Fibroblast of lung (primary cell): ENCODE measurements at places on chromosomes 6 and 20.

DNA sequence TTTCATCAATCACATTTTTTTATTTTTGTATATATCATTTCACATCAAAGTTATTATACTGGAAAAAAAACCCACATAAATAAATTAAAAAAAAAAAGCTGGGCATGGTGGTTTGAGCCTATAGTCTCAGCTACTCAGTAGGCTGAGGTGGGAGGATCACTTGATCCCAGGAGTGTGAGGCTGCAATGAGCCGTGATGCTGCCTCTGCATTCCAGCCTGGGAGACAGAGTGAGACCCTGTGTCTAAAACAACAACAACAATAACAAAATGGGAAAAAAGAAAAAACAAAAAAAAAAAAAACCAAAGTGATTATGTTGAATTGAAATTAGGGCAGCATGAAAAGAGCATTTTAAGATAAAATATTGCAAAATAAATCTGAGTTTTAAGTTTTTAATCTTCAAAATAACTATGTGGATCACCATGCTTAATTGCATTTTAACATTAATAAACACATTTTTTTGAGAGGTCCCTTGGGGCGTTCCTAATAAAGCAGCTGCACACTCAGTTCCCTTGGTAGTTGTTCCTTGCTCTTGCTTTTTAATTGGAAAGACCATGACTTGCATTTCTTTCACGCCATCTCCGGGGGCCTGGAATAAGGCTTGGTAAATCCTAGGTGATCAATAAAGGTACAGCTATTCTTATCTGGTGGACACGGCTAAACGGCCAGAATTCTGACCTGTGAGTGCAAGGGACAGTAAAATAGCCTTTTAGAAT is 15.1 kb downstream of the NOX3 start:
- DNase-seq = no peak

DNA sequence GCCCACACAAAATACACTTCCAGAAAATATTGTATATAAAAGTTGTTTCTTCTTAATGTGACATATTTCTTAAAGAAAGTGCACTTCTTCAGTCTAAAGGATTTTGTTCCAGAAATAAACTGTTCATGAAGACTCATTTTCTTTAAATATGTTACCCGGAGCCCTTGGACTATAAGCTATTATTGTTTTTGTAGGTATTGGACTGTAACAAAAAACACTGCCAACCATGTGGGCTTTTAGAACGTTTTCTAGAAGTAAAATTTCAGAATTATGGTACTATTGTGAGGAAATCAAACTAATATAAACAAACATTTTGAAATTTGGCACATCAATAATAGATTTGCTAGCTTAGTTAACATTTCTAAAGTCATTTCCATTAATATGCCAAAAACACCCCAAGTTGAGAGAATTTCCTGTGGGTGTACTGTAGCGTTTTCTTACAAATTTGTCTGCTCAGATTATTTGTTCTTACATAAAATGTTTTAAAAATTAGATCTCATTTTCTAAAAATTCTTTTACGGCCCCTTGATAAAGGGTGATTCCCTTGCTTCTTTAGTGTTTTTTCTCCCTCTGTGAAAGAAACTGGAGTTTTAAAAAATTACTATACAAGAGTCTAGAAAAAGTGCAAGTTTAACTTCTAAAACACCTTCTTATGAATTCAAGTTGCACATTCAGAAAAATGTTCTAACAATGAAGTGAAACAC is 3.4 kb downstream of the NKX2-4 start:
- DNase-seq = no peak

DNA sequence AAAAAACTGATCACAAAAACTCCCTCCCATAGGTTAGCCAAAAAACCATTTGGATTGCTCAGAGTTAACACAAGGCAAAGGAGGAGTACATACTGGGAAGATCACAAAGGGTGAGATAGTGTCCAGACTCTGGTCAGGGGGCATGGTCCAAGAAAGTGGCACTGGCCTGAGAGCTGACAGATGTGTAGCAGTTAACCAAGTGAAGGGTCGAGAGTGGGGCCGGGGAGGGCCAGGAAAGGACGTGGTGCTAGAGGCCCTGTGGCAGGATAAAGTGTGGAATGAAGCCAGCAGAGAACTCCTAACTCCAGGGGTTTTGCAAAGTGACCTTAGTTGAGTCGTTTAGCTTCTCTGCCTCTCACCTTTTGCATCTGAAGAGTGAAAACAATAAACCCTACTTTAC is 290.5 kb downstream of the FOXA2 start:
- no peak for DNase-seq

- DNase-seq = no peak
These were observed 8.5 kb downstream of the RBM24 start for GRCh38 chr6:17289630-17290061.

DNA sequence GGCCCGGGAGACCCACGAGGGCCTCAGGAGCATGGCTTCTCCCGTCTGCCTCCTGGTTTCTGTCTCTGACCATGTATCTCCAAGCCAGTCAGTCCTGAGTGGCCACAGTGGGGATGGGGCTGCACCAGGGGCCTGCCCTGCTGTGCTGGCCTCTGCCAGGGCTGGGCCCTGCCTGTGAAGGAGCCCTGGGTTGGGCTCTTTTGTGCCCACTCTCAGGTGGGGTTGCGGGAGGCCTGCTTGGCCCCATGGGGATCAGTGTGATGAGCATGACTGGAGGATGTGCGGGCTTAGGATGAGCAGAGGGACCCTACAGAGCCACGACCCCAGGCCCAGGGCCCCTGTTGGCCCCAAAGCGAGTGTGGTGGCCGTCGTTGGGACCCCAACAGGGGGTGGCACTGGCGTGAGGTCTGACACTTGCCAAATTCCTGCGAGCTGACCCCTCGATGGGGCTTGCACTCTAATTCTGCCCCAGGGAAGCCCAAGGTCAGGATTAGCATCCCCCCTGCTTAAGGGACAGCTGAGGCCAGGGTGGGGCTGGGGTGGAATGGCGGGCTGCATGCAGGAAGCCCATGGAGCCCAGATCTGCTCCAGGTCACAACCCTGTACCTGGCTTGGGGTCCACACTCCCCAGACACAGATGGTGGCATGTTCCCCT is 90.0 kb upstream of the BHLHE23 start:
- DNase-seq = no peak

GRCh38 chr6:39208223-39208739 is 21.0 kb downstream of the KCNK5 start:
- DNase-seq = no peak

- no peak for DNase-seq
These were observed 108.4 kb downstream of the RIMS1 start for GRCh38 chr6:71994705-71995271.

GRCh38 chr20:39880890-39881289 is 808.1 kb downstream of the MAFB start:
- DNase-seq = no peak

- no peak for DNase-seq
These were observed 42.9 kb downstream of the GRM1 start for GRCh38 chr6:146071781-146072180.

DNA sequence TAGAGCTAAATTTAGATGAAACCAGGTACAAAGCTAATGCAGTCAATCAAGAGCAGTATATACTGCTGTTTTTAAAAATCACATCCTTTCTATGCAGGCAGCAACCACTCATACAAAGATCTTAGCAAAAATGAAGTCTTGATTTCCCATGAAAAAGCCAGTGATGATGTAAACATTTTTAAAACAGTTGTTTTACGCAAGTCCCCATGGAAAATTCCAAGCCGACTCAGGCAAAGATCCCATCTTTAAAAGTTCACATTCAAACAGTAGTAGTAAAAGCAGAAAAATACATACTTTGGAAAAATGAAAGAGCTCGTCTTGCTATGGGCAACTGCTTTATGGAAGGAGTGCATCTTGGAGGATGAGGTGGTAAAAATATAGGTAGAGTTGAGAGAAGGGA is 84.0 kb downstream of the RCAN2 start:
- peak; percentile 74 for DNase-seq

DNA sequence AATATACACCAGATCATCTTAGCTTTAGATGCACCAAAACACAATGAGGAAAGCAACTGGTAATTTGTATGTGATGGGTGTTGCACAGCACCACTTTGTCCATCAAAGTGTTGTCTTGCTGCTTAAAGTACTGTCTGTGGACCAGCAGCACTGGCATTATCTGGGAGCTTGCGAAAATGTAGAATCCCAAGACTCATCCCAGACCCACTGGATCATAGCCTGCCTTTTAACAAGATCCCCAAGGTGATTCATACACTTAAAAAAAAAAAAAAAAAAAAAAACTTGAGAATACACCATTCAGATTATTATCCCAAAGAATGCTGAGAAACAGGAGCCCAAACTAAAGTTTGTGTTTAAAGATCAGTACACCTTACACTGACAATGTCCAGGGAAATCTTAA is 123.4 kb downstream of the TASP1 start:
- no peak for DNase-seq

DNA sequence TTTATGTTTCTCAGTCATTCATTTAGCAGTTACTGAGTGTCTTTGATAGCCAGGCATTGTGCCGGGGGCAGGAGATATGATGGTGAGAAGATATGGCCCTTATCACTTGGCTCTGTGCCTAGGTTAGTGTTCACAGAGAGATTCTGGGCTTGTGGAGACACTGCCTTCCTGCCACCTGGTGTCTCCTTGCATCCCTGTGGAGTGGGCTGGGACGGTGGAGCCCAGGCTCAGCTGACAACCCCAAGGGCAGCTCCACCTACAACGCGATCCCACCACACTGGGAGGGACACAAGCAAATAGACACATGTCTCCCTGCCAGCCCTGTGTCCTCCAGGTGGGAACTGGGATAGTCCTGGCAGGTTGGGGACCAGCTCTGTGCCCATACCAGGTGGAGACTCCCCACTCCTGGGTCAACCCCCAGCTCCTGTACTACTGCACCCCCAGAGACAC is 30.3 kb upstream of the VEGFA start:
- DNase-seq = no peak

GRCh38 chr6:150368762-150369161 is at the start of gene IYD:
Gene IYD, plus strand, starts transcription at chr6:150369012. Its CDS starts 20 bp downstream, at chr6:150369032.
- no peak for DNase-seq

DNA sequence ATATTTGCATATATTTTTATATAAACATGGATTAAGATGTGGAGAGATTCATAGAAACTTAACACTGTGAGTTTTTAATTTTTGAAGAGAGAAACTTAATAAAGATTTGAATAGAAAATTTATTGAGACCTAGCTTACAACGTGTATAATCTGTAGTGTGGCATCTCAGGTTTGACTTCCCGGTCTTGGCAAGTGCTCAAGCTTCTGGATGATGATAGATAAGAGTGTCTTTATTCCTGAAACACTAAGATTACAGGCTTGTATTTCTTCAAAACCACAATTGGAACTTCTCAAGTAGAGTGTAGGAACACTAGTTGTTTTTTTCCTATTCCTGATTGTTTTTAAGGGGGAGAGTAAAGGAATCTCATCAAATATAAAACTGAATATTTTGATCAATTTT is 64.6 kb upstream of the NOTCH4 start:
- DNase-seq = no peak

DNA sequence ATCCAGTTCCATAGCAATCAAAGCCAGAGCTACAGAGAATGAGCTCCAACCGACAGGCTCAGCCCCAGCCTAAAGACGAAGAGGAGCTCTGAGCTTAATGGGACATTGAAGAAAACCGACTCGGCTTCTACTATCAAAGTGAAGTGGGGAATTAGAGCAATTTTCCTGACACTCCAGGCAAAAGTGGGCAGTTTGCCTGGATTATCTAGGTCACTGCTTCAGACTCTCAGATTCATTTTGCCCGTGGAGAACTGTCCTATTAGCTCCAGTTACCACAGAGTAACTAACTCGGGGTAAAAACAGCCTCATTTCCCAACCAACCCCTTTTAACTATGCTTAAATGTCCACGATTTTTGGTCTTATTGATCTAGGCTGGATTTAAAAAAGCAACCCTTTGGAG is 592.1 kb upstream of the NRSN1 start:
- no peak for DNase-seq

DNA sequence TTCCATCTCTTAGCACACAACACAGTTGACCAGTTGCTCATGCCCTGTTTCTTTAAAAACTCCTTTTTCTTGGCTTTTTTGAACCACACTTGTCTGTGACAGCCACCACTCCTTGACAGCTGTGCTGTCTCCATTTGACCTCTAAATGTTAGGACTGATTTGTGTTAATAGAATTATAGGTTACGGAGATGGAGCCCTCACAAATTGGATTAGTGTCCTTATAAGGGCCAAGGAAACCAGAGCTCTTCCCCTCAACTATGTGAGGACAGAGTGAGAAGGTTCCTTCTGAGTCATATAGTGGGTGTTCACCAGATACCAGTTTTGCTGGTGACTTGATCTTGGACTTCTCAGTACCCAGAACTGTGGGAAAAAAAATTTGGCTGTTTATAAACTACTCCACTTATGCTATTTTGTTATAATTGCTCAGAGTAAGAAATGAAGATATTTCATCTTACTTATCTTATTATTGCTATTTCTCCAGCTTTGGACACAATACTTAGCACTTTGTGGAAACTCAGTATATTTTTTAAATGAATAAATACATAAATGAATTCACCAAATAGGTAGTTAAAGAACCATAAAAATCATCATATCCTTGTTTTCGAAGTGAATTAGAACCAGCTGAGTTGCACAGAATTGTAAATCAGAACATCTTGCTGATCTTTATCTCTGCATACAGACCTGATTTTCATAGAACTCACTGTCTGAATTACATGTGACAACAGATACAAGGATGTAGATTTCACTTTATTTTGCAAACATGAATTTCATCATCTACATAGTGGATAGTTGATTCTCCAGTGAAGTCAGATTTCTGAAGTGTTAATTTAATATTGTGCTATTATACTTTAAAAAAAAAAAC is 598.5 kb upstream of the IRAK1BP1 start:
- no peak for DNase-seq

GRCh38 chr6:47109281-47109680 is 67.1 kb upstream of the ADGRF1 start:
- DNase-seq = no peak

GRCh38 chr6:129490521-129491255 is 219.3 kb downstream of the ARHGAP18 start:
- peak; percentile 98 for DNase-seq

DNA sequence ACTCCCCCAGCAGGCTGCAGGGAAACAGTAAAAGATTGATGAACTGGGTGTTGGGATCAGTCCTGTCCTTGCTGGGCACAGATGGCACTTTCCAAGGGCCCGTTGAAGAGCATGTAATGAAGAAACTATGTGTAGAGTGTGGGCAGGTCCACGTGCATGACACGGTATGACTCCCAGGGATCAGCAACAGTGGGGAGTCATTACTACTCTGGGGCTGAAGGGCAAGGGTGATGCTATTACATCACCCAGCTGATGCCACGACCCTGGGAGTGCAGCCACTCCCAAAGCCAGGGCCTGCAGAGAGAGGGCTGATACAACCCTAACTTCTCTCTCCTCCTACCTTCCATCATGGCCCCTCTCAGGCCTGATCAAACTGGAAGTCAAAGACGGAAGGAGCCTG is 20.1 kb downstream of the KCNK17 start:
- peak; percentile 25 for DNase-seq
